ENCODE measurements at places on chromosomes 5 and 9.

DNA sequence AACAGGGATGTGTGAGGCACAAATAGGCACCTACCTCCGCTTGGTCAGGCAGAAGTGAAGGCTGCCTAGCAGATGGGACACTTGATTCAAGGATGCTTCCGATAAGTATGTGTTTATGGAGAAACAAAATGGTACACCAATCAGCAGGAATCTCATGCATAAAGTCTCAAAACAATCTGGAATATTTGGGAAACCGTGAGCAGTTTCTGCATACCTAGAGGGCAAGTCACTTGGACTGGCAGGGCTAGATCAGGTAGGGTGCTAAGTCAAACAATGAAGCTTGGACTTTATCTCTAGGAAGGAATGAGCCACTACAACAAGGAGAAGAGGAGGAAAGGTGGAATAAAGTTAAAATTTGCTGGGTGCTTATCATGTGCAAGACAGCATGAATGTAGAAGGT lies 5.5 kb downstream of the EPB41L4A start:
- no peak for DNase-seq

DNA sequence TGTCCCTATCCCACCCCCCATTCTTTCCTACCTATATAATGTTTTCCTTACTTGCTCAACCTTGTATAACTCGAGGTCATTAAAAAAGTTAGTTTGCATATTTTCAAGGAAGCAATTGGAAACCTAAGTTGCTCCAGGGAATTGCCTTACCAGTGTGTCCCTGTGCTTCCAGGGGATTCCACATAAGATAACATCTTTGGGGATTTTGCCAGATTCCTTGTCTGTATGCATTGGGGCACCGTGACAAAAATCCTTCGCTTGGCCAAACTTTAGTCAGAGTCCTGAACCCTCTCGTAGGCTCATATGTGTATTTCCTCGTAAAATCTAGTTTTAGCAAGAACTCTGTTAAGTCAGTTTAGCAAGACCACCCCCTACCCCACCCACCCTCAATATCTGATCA lies 14.7 kb upstream of the OSMR start:
- DNase-seq = no peak

- DNase-seq = no peak
These were observed 84.0 kb downstream of the COL5A1 start for GRCh38 chr9:134725605-134725940.

DNA sequence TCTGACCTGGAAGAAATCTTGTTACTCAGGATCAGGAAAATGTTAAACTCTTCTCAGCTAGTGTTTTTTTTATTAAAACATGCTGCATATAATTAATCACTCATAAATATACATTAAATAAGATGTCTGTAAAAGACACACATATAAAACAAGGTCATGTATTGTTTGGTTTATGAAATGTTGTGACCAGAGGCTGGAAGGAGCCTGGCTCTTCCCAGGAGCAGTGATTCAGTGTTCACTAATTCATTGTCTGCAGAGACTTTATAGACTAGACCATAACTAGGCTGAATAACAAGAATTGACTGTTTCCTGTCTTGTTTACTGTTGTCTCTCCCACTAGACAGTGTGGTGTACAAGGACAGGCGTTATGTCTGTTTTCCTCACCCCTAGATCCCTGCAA lies 49.1 kb upstream of the ANKRD55 start:
- no peak for DNase-seq

GRCh38 chr5:109410389-109411148 lies 795 bp upstream of the PJA2 start:
- DNase-seq = peak; percentile 60

DNA sequence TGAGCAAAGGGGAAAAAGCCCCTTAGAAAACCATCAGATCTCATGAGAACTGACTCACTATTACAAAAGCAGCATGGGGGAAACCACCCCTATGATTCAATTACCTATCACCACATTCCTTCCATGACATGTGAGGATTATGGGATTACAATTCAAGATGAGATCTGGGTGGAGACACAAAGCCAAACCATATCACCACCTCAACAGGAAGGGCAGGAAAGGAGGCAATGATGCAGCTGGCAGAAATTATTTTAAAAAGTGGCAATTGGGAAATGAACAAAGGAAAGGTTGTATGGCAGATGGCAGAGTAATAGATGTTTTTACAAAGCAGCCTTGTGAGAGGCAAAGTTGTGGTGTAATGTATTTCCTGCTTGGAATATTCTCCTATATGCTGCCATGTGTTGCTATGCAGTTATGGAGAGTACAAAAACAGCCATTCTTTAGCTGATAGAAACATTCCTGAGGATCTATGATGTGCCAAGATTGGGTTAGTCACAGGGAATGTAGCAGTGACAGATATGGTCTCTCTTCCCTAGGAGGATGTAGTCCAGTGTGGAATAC lies 138.8 kb downstream of the SMC2 start:
- DNase-seq = no peak

DNA sequence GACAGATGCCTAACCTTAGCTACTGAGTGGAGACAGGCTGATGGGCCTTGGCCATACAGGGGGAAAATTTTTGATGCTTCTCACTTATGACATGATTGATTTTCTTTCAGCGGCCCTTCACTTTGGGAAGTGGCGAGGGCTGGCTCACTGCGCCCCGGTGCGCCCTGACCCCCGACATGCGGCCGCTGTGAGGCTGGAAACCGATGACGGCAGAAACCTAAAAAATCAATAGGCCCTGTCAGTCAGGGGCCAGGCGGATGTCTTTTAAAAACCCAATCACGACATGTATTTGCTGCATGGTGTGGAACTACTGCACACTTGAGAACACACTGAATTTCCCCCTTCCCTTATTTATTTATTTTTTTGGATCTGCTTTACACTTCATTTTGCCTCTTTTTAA lies 121.7 kb downstream of the EBF1 start:
- DNase-seq = no peak

- DNase-seq = no peak
These were observed 254.8 kb upstream of the PANK3 start for GRCh38 chr5:168833936-168834335.

DNA sequence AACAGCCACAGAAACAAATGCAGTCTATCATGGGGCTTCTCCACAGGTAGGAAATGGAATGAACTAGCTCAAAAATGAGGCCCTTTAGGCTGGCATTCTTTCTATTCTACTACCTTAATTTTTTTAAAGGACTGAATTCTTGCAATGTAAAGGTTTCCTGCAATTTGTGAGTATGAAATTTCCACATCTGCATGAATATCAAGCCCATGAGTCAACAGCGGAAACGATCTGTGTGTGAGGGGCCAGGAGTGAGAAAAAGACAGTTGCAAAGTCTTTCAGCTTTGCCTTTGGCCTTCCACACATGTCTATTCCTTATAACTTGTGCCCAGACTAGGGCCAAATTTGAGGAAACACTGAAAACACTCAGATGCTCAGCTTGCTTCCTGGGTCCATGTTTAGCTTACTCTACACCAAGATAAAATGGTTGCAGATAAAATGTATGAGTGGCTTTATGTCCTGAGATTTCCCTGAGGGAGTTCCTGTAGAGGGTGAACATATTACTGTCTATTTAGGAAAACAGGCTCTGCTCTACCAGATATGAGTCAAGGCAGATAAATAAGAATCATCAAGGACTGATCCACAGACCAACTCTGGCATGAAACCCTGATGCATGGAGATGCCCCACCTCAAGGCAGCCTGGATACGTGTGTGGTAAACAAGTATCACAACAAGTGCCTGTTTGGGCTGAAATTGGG lies 46.5 kb downstream of the RETREG1 start:
- no peak for DNase-seq

DNA sequence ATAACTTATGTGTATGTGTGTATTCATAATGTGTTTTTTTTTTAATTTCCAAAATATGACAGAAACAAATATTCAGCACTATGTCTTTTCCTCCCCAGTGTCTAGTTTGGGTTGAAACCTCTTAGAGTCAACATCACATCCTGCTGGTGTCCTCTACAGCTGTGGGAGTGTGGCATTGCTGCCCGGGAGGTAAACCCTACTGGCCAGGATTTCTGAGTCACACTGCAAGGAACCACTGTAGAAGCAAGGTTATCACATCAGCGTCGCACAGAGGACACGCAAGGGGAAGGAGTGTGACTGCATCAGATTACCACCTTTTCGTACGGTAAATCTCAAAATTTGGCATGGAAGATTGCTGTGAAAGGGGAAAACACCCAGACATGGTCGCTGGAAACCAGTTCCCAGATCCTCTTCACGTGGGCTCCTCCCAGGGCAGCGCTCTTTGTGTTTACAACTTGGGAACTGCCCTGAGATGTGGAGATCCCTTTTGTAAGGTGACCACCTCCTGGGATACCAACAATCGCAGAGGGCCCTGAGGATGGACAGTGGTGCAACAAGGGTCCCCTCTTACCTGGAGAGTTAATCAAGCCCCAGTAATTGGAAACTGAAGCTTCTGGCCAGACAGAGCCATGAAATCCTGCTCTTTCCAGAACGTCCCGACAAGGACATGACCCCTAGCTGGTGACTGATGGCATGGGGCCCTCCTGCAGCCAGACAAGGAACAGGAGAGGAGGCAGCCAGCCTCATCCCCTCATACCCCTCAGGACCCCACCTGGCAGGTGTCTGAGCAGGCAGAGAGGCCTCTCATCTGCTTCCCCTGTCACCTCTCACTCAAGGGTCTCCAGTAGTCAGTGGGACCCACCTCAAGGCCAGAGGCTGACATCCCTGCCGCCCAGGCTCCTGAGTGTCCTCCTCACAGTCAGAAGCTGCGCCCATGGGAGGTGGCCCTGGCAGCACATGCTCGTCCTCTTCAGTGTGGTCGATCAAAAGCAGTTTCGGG lies 194.7 kb downstream of the MED10 start:
- DNase-seq = no peak

DNA sequence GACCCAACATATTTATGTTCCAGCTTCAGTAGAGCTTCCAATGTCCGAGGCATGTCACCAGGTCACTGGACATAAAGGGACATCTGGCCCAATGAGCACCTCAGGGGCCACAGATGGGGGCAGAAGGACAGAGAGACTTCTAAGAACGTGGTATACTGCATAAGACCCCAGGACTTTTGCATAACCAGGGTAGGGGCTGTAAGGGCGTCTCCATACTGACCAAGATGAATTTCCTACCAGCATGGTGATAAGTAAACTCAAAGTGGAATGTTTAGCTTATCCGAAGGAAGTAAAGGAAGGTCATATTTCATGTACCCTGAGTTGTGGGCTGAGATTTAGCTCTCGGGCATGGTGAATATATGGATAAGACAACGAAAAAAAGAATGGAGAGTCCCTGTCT lies 17.5 kb upstream of the COL27A1 start:
- no peak for DNase-seq

DNA sequence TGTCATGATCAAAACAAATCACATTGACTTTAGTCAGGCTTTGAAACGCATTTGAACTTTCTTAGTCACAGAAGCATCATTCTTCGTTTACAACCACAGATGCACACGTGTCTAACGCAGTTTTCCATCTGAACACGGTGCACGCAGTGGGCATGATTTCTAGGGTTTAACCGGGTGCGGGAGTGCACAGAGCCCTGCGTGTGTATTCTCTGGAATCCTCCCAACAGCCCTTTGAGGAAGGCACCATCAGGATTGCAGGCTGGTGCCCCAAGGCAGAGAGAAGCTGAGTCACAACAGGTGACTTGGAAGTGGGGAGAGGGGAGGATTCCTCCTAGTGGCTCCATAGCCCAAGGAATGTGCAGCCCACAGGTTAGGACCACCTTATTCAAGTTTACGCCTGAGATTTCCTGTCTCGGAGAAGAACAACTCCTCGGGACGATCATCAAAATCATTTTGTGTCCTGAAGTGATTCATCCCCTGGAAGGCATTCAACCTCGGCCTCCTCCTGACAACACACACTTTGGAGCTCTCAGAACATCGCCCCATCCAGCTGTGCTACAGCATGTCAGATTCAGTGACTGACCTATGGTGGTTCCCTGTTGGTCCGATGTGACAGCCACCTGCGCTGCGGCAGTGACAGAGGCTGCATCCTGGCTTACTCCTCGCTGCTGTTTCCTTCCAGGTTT lies 13.1 kb downstream of the ROPN1L start:
- DNase-seq = no peak

DNA sequence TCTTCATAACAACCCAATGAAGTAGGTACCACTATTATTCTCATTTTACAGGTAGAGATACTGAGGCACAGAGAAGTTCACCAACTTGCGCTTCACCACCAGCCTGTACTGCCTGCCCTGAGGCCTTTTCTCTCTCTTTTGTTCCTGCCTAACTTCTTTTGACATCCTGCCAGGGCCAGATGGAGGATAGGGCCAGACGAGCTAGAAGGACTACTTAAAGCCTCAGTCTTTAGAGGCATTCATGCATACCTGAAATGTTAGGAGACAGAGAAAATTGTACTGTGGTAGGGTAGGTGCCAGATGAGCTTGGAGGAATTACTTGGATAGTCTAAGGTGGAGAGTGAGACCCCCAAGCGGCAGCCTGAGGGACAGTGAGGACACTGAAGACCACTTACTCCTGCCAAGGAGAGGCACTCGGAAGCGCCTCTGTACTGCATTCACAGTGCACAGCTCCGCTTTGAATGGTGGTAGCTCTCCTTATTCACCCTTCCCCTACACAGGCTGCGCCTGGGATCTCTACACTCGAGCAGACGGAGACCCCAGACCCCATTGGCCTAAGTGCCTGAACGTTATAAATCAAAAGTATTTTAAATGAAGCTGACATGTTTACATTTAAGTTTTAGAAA lies 6.2 kb upstream of the ORM1 start:
- no peak for DNase-seq

All from nucleus accumbens (tissue), 56 donors.